ENCODE measurements at places on chromosomes 7 and 10.

DNA sequence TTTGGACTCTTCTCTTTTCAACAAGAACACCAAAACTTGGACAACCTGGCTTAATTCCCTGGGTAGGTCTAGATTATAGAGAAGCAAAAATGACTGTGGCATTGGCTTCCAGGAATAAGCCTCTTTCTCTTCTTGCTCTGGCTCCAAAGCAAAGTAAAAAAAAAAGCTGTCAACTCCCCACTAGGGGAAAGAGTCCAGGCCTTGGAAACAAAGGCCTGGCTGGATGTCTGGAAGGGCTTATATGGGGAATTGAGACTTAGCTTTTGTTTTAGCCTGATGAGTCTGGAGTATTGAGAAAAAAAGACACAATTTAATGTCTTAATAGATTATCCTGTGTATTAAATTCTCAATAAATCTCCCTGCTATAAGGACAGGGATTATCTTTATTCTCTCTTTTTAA, 300.6 kb downstream of the SORCS3 start:
- DNase-seq, result no peak

GRCh38 chr10:58733436-58733835, 220.8 kb downstream of the BICC1 start:
- DNase-seq, result no peak

GRCh38 chr7:75835688-75836285, 22.2 kb upstream of the CCL24 start:
- no peak for DNase-seq

- no peak for DNase-seq
Observed at GRCh38 chr10:79023240-79024162, 45.3 kb upstream of the ZMIZ1 start.

DNA sequence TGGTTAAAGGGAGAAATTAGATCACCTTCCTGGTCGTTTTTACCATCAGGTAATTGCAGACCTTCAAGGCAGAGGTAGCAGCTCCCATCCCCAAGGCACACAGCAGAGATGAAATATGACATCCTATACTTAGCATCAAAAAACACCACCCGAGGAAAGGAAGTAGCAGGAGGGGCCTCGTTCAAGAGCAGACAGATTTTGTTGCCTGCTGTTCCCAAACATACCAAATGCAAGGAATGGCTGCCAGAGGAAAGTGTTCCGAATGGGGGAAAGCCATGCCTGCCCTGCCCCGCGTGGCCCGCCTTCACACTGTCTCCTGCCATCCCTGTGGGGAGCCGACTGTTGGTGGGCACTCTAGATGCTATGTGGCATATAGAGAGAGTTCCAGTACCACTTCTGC, 18.0 kb downstream of the FKBP6 start:
- DNase-seq, result no peak

- no peak for DNase-seq
Observed at GRCh38 chr10:68543004-68543918, 15.9 kb upstream of the SLC25A16 start.

GRCh38 chr10:71776481-71776925, 3.2 kb upstream of the VSIR start:
- DNase-seq, result no peak

GRCh38 chr7:99669782-99670181, 10.0 kb downstream of the CYP3A5 start:
- DNase-seq, result no peak

- no peak for DNase-seq
Observed at GRCh38 chr10:48901319-48901718, 38.3 kb downstream of the LRRC18 start.

DNA sequence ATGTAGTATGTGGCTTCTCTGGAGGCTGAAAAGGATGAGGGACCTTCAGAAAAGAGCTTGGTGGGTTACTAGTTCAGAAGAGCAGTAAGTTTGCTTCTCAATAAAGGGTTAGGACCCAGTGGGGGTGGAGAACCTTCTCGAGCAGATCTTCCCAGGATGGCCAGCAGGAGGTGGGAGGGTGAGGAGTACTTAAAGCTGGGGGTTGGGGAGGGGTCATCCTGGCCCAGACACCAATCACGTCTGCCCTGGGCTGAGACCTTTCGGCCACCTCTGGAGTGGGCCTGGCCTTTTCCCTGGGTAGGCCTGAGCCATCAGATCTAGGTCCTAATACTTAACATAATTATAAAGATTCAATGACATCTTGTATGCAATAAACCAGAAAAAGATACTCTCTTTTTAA, 149.0 kb upstream of the TCF7L2 start:
- DNase-seq, result no peak

- no peak for DNase-seq
Observed at GRCh38 chr7:151888079-151889067, 11.5 kb upstream of the PRKAG2 start.

- no peak for DNase-seq
Observed at GRCh38 chr7:155194382-155195140, 103.1 kb upstream of the INSIG1 start.

- DNase-seq, result peak; percentile 13
Observed at GRCh38 chr7:31744294-31744874, 57.4 kb downstream of the PPP1R17 start.

DNA sequence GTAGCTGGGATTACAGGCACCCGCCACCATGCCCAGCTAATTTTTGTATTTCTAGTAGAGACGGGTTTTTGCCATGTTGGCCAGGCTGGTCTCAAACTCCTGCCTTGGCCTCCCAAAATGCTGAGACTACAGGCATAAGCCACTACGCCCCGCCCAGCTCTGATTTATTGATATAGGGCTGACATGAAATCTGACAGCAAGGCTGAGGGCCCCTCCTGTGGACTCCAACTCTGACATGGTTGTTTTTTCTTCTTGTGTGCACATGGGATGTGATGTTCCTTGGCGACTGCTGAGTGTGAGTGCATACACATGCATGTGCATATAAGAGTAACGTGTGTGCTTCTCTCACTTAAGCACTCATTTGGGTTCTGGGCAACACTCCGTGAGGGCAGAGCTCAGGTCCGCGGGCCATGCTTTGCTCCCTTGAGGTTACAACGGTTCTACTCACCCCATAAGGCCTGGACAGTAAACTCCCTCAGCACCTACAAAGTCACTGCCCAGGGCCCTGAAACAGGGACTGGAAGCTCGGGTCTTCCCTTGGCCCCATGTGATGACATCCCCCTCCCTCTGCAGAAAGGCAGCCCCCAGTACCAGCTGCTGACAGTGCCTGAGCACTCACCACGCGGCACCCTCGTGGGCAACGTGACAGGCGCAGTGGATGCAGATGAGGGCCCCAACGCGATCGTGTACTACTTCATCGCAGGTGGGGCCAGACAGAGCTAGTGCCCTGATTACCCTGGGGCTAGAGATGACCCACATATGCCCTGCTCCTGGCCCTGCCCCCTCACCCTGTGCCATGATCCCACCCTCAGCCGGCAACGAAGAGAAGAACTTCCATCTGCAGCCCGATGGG, 33.6 kb upstream of the VSIR start:
- no peak for DNase-seq

- DNase-seq, result no peak
Observed at GRCh38 chr10:10498781-10499180, 518.9 kb upstream of the CELF2 start.

DNA sequence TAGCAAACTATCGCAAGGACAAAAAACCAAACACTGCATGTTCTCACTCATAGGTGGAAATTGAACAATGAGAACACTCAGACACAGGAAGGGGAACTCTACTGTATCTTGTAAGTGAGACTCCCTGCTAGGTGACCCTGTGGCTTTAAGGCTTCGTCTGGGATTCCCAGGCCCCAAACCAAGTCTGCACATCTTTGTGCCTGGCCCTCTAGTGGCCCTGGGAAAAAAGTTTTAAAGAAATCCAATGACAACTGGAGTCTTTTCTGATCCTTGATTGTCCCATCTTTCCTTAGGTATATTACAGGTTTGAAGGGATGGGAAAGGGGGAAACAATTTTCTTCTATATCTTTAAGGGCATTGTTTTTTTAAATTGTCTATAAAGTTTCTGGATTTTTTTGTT, 10.6 kb upstream of the LIPM start:
- no peak for DNase-seq

- DNase-seq, result no peak
Observed at GRCh38 chr10:71984809-71985388, 20.7 kb downstream of the CHST3 start.

DNA sequence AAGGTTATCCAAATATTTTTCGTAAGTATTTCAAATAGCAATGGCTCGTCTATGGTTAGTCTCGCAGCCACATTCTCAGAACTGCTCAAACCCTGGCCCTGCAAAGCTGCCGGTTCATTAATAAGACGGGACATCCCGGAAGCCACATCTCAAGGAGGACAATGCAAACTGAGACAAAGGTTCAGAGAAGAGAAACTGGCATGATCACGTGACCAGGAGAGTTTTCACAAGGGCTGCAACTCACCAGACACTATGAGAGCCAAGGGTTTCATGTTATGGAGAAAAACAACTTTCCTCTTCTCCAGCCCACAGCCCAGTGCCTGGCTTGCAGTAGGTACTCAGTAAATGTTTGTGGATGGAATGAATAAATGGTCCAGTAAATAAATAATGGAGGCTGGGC, 5.0 kb upstream of the HSPA12A start:
- DNase-seq, result no peak

- no peak for DNase-seq
Observed at GRCh38 chr10:130958003-130958402, 353.5 kb downstream of the TCERG1L start.

GRCh38 chr7:142231716-142232115, 26.1 kb downstream of the PRSS58 start:
- DNase-seq, result no peak
